HS-27A (cell line): ENCODE measurements at places on chromosomes 12 and 14.

DNA sequence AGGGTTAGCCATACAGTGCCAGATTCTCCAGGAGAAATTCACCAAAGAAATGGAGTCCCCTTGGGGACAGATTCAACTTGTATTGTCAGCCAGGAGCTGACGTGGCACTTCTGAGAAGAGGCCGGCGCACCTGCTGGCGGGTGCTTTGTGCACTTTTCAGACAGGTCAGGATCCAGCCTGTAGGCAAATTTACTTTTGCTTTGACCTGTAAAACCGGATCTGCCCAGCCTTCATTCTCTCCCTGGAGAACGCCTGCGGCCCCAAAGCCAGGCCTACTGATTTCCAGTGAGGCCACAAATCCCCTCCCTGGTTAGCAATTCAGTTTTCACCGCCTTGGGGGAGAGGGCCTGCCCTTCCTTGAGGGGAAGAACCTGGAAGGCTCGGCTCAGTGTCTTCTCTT, 17.4 kb downstream of the P2RX4 start:
- DNase-seq, result no peak

DNA sequence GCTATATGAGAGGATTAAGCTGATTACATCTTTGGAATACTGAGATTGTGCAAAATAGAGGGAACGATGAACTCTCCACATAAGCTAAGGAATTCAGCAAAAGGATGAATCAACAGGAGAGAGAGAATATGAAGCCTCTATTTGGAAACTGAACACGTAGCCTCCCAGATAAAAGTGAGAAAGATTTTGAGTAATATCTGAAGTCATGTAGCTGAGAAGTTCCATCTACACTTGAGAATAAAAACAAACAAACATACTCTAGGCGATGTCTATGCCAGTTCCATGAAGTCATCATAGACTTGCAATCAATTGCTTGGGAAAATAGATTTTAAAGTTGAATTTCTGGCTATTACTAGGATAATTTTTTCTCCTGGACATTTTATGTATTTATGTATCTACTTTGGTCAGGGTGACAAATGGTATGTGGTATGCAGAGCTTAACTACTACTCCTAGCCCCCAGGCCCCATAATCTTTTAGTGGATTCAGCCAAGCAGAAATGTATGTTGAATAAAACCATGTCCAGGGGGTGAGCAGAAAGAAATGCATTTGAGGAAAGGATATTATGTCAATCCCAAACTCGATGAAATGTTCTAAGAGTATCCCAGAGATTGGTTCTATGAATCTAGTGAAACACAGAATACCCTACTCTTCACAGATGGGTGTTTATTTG, 627.4 kb downstream of the DIO2 start:
- DNase-seq, result no peak

GRCh38 chr12:28258998-28259397, 68.7 kb downstream of the CCDC91 start:
- peak; percentile 50 for DNase-seq

- DNase-seq, result no peak
These were observed 65.7 kb downstream of the DICER1 start for GRCh38 chr14:95091581-95091980.

DNA sequence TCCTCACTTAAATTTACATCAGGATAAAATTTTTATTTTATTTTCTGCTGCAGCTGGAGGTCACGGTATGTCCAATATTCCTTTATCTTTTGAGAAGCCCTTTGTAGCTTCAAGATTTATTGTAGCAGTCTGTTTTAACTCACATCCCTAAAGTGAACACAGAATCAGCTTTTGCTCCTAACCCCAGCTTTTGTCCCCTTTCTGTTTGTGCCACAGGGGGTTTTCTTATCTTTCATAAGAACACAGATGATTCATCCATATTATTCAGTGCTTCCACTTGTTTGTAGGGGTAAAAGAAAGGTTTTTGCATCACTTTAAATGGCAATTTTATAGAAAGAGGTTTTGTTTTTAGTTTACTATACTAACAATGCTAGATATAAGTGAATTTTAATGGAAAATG, 21.8 kb upstream of the PIK3C2G start:
- no peak for DNase-seq

GRCh38 chr14:90624227-90624626, 192.0 kb downstream of the TTC7B start:
- DNase-seq, result peak; percentile 22

GRCh38 chr12:54853933-54854538, at the start of gene MUCL1:
Gene MUCL1 (plus strand): TSS chr12:54854516. CDS start chr12:54854583, 67 bp downstream.
- peak; percentile 33 for DNase-seq

- DNase-seq, result no peak
These were observed 15.6 kb downstream of the ZNF10 start for GRCh38 chr12:133145981-133146380.

GRCh38 chr14:103552846-103553210, 9.6 kb downstream of the BAG5 start:
- no peak for DNase-seq

- no peak for DNase-seq
These were observed 56.2 kb downstream of the NTF3 start for GRCh38 chr12:5487948-5488625.
